EL (cell line): ENCODE measurements at places on chromosomes 7 and 10.

- DNase-seq: peak; percentile 49
Observed at GRCh38 chr10:89369156-89370105, 8.4 kb upstream of the IFIT1B start.

GRCh38 chr7:78716876-78717275, 736.6 kb downstream of the MAGI2 start:
- no peak for DNase-seq

DNA sequence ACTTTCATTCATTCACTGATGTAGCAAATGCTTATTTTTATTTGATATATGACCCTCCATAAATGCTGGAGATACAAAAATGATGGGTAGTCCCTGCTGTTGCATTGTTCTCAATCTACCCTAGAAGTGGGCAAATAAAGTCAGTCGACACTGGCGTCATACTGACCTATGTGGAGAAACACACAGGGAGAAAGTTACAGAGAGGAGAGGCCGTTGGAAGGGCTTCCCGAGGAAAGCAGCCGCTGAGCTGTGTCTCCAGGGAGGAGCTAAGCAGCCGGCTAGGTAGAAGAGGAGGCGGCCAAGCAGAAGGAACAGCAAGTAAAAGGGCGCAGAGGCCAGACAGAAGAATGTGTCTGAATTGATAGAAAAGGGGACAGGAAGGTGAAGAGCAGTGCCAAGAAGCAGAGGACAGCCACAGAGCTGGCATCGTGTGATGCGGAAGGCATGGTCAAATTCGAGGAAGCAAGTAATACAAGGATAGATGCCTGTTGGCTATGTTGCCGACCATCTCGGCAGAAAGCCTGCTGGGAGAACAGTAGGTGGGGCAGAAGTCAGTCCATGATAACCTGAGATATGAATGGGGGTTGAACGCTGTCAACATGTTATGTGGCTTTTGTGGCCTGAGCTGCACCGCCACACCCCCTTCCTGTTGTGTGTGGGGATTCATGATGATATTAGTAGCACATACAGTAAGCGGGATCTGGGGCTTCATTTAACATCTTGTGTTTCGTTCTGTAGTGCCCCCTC, 25.9 kb downstream of the ST8SIA6 start:
- no peak for DNase-seq

- no peak for DNase-seq
Observed at GRCh38 chr7:49643321-49643720, 130.1 kb upstream of the VWC2 start.

DNA sequence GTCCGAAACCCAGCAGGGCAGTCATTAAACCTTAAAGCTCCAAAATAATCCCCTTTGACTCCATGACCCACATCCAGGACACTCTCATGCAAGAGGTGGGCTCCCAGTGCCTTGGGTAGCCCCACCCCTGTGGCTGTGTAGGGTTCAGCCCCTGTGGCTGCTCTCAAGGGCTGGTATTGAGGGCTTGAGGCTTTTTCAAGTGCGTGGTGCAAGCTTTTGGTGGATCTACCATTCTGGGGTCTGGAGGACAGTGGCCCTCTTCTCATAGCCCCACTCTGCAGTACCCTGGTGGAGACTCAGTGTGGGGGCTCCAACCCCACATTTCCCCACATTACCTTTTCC, 50.5 kb downstream of the RSBN1L start:
- no peak for DNase-seq

DNA sequence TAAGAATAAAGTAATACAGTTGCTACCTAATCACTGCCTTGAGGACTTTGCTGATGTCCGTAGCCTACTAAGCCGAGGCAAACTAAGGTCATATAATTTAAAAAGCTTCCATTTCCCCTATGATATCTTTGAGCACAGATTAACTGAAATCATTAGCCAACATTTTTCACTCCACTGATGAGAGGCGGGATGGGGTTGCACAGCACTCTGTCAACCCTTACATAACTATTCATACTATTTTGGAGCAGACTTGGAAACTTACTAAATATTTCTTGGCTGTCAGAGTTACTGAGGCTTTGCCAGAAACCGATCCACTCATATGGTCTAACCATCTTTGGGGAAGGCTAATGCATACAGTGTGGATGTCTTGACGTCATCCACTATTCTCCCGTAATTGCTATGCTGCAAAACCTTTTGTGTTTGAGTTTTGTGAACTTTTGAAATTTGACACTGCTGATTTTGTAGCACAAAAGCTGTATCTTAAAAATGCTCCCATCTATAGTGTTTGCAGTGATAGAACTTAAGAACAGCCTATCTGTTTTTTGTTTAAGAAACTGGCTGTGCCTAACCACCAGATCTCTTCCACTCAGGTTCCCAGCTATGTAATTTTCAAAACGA, 248.7 kb downstream of the TSPAN12 start:
- no peak for DNase-seq
